SK-N-DZ (cell line): ENCODE measurements at places on chromosomes 4 and X.

DNA sequence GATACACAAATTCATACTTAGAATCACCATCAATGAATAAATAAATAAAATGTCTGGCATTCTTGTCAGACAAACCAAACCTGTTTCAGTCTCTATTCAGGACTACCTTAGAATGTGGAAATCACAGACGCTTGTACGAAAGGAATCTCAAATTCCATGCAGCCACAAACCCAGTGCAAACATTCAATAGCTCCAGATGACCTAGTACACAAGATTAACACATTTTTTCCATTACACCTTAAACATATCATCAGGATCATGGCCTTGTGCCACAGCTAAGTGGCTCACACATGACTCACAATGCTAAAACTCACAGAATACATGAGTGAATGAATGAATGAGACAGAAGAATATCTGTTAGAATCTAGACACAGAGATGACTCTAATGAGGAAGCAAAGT is 134.2 kb downstream of the PWWP3B start:
- no peak for DNase-seq

- DNase-seq, result no peak
These were observed 372.6 kb downstream of the BCOR start for GRCh38 chrX:39725114-39725513.

DNA sequence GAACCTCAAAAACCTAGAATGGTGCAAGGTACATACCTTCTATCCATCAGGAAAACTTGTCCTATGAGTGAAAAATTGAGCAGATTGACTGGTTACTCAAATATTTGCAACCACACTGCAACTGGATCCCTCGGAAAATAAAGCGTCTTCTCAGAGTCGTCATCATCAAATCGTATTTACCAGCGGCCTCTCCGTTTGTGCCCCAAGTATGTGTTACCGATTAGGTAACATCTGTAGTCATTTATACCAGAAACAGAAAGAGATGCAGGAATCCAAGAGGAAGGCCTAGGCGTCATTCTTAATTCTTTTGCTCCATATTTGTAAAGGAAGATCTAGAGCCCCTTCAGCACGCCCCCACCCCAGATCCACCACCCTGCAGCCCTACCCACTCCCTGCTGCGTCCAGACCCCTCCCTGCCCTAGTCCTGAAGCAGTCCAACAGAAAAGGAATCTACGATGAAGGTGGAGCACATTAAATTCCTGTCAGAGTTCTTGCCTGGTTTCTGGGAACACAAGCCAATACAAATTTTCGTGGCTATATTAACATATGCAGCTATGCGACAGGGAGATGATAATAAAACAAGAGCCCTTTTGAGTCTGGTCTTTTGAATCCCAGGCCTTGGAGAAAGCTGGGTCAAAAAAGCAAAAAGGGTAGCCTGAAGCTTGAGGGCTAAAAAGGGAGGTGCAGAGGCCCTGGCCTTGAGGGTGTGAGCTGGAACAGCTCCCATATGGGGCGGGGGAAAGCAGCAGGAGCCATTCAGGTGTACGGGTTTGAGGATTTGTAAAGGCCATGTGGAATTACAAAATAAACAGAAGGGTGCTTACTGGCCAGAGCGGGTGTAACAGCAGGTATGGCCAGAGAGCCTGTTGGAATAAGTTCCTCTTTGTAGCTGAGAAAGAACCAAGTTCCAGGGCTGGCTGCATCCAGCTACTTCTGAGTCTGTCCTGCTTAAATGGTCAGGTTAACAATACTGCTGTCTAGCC is 77.0 kb downstream of the ZNF827 start:
- no peak for DNase-seq

DNA sequence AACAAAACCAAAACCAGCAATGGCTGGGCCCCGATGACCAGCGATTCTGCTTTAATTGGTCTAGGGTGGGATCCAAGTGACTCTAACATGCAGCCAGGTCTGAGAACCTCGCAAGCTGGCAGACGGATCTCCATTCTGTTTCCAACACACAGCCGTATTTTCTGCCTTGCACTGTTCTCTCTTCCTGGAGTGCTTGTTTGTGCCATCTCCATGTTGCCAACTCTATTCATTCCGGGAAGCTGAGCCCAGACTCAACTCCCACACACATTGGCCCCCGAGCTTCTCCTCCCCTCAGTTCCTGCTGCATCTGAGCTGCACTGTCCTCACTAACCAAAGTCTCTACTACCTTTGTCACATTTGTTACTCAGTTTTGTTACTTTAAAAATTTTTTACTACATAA is 35.6 kb downstream of the GEMIN8 start:
- no peak for DNase-seq

GRCh38 chrX:103538728-103539127 is 19.4 kb upstream of the RAB40A start:
- DNase-seq, result no peak

DNA sequence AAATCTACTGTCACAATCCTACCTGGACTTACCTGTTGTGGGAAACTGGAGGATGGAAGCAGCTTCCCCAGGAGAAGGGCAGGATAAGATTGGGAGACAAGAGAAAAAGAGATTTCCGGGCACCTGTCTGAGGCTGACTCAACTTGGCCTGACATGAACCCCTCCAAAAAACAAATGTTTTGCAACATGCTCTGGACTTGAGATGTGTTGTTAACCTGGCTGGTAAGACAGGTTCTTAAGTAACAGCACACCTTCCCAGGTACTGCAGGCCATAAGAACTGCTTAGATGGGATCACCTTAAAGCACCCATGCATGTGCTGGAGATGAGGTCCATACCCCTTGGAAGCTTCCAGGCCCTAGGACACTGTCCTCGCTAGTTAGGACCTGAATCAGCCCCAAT is 4.4 kb upstream of the SMIM43 start:
- DNase-seq, result no peak

DNA sequence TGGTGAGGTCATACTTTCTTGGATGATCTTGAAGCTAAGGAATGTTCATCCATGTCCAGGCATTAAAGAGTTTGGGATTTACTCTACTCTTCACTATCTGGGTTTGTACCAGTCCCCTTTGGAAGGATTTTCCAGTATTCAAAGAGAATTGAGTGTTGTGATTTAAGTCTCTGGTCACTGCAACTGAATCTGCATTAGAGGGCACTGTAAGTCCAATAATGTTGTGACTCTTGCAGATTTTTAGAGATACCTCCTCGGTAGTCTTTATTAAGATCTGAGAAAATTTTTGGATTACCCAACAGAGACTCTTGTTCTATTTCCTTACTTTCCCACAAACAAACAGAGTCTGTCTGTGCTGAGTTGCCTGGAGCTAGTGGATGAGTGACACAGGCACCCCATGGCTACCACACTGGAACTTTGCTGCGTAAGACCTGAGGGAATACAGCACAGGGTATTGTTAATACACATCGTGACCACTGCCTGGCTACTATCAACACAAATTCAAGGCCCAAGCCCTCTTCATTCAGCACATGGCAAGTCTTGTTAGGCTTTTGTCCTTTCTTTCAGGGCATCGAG is 357.1 kb upstream of the KLHL4 start:
- DNase-seq, result no peak

GRCh38 chr4:16875487-16875886 is 23.0 kb downstream of the LDB2 start:
- no peak for DNase-seq

DNA sequence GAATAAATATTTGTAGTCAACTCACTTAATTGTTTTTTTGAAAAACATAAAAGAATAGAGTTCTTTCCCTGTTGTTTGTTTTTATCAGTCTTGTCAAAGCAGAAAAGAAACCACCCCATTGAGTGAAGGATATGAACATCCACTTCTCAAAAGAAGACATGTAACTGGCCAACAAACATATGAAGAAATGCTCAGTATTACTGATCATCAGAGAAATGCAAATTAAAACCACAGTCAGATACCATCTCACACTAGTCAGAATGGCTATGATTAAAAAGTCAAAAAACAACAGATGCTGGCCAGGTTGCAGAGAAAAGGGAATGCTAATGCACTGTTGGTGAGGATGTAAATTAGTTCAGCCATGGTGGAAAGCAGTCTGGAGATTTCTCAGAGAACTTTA is 326.1 kb upstream of the EMCN start:
- DNase-seq, result no peak
